ENCODE measurements at places on chromosomes 1 and 21.

- DNase-seq: peak; percentile 31
Observed at GRCh38 chr1:204258213-204259115, 44.7 kb upstream of the GOLT1A start.

DNA sequence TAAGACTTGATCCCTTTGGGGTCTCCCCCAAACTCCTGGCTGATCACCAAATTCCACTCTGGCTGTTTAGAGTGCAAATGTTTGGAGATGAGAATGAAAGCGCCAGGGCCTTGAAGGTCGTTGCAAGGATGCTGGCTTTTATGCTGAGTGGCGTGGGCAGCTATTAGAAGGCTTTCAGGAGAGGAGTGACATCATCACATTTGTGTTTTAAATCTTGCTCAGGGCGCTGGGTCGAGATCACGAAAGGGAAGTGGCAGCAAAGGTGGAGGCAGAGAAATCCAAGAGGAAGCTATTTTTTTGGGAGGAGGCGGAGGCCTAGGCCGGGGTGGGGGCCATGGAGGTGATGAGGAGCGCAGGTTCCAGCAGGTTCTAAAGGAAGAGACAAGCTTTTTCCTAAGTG, 49.3 kb downstream of the PDE9A start:
- no peak for DNase-seq

DNA sequence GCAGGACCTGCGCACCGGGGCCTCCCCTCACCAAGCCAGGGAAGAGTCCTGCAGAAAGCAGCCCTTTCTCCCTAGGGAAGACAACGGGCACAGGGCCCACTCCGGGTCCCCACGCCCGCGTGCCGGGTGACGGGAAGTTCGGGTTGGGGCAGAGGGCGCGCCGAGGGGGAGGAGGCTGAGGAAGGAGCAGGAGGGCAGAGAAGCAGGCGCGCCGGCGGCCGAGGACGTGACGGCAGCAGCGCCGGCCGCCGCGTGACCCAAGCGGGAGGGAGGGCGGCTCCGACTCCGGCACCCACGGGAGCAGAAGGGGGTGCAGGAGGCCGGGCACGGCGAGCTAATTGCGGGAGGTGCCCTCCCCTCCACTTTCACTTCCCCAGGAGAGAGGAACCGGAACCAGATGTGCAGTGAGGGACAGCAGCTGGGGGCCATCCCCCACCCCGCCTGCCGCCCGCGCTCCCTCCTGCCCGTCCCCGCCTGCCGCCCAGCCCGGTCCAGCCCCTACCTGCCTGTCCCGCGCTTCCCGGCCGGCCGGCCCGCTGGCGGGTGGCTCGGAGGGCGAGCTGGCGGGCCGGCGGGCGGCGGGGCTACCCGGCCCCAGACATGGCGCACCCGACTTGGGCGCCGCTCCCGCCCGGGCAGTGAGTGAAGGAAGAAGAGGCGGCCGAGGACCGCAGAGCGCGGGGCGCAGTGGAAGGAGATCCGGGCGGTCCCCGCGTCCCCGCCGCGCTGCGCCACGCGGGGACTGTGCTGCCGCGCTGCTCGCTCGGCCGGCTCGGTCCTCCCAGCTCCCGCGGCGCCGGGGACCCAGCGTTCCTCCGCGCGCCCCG, 510 bp downstream of the DENND4B start:
- DNase-seq: no peak

- DNase-seq: no peak
Observed at GRCh38 chr1:216843409-216843808, 120.2 kb upstream of the ESRRG start.

- DNase-seq: no peak
Observed at GRCh38 chr1:227753999-227754711, 18.9 kb downstream of the SNAP47 start.

DNA sequence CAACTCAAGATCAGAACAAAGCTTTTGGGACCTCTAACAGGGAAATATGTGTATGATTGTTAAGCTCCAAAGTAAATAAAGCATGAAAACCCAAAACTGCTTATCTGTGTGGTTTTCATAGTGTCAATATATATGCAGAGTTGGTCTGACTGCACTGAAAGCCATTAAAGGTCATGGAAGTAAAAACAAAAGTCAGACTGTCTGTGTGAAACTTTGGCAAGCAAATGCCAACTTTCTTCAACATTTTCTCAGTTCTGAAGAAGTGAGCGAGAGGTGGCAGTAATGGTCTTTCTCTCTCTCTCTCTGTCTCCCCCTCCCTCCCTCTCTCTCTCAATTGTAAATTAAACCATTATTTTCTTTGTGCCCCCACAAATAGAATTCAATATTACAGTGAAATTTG, 100.1 kb upstream of the S1PR1 start:
- DNase-seq: no peak

GRCh38 chr1:88289401-88290102, 394.5 kb upstream of the PKN2 start:
- no peak for DNase-seq

GRCh38 chr1:30663596-30664091, 59.7 kb downstream of the MATN1 start:
- no peak for DNase-seq

GRCh38 chr1:3625151-3625907, 514 bp downstream of the TPRG1L start:
- no peak for DNase-seq

DNA sequence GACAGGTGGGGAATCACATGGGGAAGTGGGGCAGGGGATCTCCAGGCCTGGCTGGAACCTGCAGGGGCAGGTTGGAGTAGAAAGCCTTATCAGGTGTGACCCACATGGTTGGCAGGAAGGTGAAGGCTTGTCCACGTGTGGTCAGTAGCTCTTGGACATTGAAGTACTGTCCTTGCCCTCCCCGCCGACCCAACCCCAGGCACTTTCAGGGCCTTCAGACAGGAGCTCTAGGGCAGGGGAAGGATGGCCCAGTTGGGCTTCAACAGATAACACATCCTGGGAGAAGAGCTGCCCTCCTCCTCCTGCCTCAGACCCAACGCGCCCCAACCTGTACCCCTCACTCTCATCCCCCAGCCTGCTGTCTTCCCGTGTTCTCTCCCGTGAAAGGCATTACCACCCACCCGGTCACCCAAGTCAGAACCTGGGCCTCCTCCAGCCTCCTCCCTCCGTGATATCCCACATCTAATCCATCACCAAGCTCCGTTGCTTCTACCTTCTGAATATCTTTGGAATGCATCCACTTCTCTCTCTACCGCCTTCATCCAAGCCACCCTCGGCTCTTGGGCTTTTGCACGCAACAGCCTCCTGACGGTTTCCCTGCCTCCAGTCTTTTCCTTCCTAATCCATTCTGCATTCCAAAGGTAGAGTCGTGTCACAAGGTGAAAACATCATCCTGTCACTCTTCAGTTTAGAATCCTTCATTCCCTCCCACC, 15.9 kb downstream of the PTPRF start:
- no peak for DNase-seq

Data from NCI-H187 (cell line).